ENCODE measurements at places on chromosomes 2 and 18.

DNA sequence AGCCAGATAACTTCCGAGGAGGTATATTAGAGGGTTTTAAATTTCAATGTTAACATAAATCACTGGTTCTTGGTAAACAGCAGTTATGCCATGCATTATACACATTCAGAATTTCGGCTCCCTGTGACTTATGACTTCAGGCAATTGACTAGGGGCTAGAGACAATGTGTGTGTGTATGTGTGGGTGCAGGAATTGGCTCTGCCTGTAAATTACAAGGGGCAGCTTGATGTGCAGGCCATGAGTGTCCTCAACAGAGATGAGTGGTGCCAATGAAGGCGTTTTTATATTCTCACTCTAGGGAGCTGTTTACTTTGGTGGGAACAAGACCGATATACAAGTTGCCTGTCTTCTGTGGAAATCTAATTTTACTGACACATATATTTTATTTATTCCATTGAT lies 161.6 kb downstream of the CSRNP3 start:
- DNase-seq: no peak

- no peak for DNase-seq
Measured at GRCh38 chr2:38218591-38218991, 142.6 kb upstream of the CYP1B1 start.

GRCh38 chr2:105635564-105635963 lies 109.1 kb upstream of the NCK2 start:
- DNase-seq: no peak

GRCh38 chr2:131034122-131035051 lies 58.9 kb downstream of the FAM168B start:
- no peak for DNase-seq

DNA sequence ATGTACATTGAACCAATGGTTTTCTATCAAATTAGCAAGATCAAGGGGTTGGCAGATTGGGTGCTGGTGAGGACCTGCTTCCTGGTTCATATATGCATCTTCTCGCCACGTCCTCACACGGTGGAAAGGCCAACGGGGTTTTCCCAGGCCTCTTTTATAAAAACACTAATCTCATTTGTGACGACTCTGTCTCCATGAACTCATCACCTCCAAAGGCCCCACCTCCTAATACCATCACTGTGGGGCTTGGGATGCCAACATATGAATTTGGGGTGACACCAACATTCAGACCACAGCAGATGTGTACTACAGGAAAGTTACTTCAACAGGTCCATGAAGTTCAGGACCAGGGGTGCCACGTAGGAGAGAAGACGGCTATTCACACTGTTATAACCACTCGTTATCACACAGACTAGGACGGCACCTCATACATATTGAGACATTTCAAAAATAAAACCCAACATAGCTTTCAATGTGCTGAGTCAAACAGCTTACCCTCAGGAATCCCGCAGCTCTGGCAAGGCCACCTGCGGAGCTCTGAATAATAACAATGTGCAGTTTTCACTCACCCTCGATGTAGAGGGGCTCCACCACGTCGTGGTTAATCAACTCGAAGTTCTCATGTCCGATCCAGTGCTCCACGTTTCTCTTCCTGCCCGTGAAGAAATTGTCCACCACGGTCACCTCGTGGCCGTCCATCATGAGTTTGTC lies 49.3 kb downstream of the UXS1 start:
- no peak for DNase-seq

DNA sequence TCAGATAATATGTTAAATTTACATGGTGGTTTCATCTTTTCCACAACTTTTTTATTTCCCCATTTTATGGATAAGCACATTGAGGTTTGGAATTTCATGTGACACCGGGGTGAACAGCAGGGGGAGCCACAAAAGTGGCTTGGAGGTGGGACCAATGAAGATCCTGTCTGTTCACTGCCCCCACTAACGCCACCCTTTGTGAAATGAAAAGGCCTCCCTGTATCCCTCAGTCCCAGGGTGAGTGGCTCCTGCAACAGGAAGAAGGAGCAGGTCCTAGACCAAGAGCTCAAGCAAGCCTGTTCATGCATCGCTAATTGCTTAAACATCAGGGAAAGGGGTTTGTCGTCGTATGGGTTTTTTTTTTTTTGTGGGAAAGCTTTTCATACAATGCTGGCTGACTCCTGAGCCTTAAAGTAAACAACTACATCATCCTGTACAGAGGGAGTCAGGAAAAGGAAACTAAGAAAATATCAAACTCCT lies 267.8 kb upstream of the EPAS1 start:
- DNase-seq: no peak

DNA sequence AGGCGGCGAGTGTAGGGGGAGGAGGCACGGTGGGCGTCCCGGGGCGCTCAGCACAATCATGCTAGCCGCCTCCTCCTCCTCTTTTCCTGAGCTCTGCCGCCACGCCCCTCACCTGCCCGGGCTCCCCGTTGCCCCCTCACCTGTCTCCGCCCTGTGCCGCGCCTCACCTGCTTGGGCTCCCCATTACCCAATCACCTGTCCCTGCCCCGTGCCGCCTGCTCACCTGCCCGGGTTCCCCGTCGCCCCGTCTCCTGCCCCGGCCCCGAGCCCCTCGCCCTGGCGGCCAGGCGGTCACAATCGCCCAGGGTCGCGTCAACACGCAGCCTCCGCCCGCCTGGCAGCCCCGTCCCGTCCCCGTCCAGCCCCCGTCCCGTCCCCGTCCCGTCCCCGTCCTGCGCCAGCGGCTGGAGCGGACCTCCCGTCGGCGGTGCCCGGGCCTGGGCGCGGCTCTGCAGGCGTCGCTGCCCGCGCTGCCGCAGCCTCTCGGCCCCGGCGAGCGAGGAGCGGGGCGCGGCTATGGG lies at the start of gene DCDC2C:
Gene DCDC2C, plus strand, starts transcription at position 340 of the 521 bp plus-strand sequence. Its CDS starts 177 bp downstream, at position 517.
- no peak for DNase-seq

GRCh38 chr18:2036086-2036485 lies 535.2 kb downstream of the METTL4 start:
- DNase-seq: no peak

DNA sequence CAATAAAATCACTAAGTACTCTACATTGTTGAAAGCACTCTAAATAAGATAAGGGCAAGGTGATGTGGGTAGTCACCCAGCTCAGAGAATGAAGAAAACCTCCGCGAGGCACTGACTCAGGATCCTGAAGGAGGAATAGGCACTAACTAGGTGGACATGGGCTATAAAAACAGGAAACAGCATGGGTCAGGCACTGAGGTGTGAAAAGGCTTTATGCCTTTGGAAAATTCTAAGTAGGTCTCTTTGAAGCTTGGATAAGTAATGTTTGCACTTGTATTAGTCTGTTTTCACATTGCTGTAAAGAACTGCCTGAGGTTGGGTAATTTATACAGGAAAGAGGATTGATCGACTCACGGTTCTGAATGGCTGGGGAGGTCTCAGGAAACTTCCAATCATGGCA lies 161.6 kb downstream of the EPHA4 start:
- DNase-seq: no peak

DNA sequence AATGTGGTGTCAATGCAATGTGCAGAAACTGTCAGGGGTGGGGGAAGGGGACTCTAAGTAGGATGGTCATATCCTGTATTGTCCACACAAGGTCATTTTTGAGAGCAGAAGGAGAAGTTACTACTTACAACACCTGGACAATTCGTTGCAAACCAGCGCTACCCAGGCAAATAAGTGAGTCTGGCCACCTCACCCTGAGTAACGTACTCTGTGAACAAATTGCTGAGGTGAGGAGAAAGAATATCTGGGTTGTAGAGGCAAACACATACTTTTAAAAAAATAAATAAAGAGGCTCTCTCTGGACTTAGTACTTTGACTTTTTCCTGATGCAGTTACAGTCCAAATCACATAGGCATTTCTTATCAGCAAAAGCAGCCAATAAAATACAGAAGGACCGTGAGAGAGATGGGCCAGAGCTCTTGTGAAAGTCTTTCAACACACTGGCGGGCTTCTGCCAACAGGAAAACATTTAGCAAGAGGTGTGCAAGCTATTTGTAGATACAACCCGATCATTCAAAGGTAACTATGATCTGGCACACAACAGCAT lies 268.2 kb upstream of the ID2 start:
- DNase-seq: no peak

- no peak for DNase-seq
Measured at GRCh38 chr2:178829981-178830380, 22.8 kb upstream of the TTN start.

DNA sequence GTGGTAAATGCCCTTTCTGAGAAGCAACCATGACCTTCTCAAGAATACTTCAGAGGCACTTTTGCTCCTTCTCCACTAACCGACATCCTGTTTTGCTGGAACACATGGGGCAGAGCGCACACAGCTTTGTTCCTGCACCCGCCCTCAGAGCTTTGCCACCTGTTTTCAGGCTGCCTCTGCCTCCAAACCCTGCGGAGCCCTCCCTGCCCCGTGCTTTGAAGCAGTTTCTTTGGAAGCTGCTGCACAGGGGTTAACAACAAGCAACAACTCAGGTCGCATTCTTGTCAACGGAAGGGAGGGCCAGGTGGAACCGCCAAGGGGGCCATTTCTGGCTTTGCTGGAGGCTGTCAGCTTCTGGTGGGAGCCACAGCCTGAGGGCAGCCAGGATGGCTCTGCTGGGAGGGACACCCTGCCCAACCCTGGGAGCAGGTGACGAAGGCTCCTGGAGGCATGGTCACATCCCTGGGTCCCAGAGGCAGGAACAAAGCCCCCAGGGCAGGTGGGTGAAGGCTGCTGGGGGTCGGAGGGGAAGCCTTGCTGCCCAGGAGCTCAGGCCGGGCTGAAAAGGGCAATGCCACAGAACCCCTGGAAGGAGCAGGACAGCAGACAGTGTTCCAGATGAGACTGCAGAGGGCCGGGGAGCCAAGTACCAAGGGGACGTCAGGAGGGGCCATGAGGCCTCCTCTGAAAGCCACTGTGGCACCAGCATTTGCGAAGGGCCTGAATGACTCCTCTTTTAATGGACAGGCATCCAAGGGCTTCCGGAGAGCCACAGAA lies 46.8 kb downstream of the MRPS5 start:
- peak; percentile 36 for DNase-seq

DNA sequence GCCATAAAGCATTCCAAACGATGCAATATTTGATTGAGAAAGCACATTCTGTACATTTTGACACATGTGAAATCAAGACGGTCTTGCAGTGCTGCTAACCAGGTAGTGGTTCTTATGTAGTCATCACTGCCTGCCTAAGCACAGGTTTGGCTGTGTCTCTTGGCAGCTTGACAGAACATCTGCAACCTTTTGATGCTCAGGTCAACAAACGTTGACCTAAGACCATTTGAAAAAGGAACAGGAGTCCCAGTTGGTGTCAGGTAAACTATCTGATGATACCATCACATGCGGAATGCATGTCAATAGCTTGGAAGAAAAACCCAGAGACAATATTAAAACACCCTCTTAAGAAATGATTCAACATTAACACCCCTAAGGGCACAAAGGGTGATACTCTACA lies 80.7 kb downstream of the L3MBTL4 start:
- no peak for DNase-seq

- no peak for DNase-seq
Measured at GRCh38 chr2:457262-457661, 169.4 kb upstream of the ALKAL2 start.

DNA sequence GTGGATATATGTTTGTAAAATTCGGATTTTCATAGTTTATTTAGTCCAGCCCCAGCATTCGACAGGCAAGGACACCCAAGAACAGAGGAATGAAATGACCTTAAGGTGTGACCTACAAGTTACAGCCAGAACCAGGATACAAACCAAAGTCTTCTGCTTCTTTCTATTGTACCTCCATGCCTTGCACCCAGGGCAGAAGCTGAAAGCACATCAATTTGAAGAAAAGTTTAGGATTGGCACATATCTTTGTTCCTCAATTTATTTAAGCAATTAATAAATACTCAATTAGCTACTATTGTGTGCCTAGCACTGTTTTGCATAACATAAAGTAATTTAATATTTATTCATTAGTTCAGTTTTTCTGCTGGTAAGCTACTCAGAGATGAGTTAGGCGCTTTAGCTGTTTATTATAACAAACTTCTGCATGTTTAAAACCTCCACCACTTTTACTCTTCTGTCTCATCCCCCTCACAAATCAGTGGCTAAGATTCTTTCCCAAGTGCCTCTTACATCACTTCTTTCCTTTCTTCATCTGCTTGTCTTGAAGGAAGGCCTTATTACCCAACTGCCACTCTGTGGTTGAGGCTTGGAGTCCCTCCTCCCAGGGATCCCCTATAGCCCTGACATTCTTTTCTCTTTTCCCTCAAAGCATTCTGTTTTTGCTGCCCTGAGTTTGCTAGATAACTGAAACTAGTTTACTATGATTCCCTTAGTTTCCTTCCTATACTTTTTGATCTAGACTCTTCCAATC lies 37.1 kb upstream of the DARS1 start:
- DNase-seq: no peak

DNA sequence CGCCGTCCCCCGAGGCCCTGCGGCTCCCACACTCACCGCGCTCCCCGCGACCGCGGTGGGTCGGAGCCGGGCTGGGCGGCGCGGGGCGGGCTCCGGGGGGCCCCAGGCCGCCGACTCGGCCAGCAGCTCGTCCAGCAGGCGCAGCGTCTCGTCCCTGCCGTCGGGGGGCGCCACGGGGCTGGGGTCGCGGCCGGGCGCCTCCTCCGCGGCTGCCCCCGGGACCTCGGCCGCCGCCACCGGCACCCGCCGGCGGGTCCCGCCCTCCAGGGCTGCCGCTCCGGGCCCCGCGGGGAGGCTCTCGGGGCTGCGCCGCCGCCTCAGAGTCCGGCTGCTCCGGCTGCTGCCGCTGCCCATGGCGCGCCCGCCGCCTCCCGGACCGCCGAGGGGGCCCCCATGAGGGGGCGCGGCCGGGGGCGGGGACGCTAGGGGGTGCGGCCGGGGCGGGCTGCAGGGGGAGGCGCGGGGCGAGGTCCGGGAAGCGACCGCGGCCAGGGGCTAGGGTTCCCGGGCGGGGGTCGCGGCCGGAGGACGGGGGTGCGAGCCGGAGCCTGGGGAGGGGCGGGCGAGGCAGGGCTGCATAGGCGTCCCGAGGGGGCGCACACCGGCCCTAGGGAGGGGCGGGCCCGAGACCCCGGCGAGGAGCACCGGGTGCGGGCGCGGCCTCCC lies at the start of gene CYS1:
Gene CYS1, minus strand, starts transcription at position 542 of the 666 bp plus-strand sequence. Its CDS starts 188 bp downstream, at position 354.
- DNase-seq: no peak

DNA sequence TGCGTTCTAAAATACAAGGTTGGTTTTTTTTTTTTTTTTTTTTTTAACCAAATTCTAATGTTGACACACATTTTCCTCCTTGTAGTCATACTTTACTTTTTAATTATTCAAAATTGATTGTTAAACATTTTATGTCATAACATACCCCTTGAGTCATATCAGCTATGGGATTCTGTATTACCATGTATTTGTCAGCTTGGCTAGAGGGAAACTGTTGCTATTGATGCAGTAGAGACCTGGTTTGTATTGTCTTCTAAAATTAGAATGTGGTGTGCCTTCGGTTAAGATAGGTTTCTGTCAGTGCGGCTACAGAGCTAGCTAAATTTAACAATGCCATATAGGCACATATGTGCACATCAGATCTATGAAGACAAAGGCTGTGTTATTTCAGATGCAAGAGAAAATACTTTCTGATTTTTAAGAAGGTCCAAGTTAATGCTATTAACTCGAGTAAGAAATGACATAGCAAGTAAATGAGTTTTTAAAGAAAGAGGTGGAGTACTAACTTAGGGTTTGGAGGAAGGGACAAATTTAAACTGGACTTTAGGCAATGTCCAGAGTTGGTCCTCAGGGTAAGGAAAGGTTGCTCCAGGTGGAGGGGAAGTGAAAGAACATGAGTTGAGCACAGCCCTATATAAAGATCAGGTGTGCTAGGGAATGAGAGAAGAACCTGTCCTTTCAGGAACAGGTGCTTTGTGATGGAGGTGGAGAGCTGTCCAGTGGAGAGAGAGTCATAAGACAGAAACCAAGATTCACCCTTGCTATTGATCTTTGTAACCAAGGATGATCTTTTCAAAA lies 152.3 kb downstream of the PRPF40A start:
- DNase-seq: no peak

- no peak for DNase-seq
Measured at GRCh38 chr2:108441712-108442111, 7.3 kb upstream of the GCC2 start.
